ENCODE measurements at places on chromosomes 3 and 15.

GRCh38 chr3:151946606-151947005 lies 73.2 kb downstream of the SUCNR1 start:
- no peak for DNase-seq

- no peak for DNase-seq
Observed at GRCh38 chr3:147645761-147646160, 236.6 kb downstream of the ZIC1 start.

- no peak for DNase-seq
Observed at GRCh38 chr15:98076021-98076816, 115.7 kb downstream of the ARRDC4 start.

- no peak for DNase-seq
Observed at GRCh38 chr3:89699229-89699628, 591.8 kb downstream of the EPHA3 start.

DNA sequence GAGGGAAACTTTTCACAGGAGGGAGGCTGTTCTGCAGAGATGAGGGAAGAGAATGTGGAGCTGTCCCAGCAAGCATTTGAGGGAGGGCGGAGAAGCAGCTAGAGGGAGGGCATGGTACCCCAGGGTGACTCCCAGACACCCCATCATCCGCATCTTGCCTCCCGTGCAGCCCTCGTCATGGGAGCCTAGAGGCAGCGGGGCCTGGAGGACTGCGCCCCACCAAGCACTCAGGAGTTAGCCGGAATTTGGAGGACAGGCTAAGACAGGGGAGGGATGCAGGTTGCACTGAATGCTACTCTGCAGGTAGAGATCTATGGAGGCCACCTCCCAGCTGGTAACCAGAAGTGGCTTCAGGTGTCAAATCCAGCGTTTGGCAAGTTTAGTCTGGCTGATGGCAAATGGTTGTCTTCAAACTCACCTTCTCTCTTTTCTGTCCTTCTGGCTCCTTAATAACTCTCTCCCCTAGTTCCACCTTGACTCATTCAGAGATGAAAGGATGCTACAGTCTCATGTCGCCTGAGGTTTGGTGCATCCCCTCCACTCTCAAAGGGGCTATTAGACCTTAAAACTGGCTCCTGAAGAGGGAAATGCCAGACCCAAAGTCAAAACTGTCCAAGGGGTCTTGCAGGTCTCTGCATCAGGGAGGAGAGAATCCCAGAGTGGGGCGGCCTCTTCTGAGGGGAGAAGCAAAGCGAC lies 155.9 kb upstream of the TLE3 start:
- no peak for DNase-seq

DNA sequence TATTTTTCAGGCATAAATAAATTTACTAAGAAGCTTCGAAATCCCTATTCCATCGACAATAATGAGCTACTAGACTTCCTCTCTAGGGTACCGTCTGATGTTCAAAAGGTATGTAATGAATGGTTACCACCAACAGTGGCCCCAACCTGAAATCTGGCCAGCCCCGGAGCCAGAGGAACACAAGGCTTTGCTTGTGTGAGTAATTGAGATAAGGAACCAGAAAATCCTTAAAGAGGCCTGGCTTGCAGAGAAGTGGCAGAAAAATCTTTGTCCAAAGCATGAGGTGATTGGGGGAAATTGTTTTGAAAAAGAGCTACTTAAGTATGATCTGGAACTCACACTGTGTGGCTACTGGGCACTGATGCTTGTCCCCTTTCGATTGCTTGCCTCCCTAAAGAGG lies 245.3 kb downstream of the MCTP2 start:
- DNase-seq = no peak

DNA sequence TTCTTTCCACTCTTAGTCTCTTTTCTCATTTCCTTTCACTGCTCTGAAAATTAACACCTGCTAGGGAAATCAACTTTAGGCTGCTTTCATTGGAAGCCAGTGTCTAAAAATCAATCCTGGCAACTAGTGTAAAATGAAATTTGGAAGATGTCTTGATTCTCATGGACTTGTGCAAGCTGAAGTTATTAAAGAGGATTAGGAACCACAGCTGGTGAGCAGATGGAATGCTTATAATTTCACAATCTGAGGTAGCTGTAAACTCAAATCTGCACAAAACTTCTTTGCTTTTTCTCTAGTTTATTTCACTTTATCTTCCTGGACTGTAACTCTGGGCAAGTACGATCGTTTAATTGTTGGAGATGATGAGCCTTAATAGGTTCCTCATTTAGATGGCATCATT lies 175.6 kb downstream of the GHSR start:
- no peak for DNase-seq

GRCh38 chr3:96510334-96510733 lies 304.1 kb upstream of the EPHA6 start:
- DNase-seq = no peak

DNA sequence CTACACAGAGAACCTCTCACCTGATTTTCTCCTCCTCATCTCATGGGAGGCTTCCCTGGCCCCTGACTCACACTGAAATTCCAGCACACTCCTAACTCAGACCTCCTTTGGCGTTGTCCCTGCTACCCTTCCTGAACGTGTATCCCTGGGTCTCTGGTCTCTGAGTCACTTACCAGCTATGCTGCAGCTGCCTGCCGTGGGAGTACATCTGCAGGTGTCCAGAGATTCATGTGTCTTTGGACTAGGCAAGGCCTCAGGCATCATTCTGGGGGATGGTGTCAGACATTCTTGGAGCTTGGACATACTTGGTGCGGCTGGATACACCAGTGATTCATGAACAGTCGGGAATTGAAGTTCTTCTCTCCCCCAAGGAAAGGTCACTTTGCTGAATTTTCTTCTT lies 148.8 kb upstream of the TRIM42 start:
- DNase-seq = no peak

Data from activated naive CD4-positive, alpha-beta T cell treated with anti-CD3 and anti-CD28 coated beads, Interleukin-2, amount 50 U/mL, for 72 hours (primary cell).